A549 (cell line): ENCODE measurements at places on chromosomes 2 and 18.
A peak's percentile ranks its signal among the peaks of the same experiment; 100 is the strongest.

GRCh38 chr18:79400591-79401381 is 5.1 kb downstream of the NFATC1 start:
- no peak for DNase-seq

- no peak for DNase-seq
Observed at GRCh38 chr2:7379799-7380198, 462.6 kb downstream of the RNF144A start.

DNA sequence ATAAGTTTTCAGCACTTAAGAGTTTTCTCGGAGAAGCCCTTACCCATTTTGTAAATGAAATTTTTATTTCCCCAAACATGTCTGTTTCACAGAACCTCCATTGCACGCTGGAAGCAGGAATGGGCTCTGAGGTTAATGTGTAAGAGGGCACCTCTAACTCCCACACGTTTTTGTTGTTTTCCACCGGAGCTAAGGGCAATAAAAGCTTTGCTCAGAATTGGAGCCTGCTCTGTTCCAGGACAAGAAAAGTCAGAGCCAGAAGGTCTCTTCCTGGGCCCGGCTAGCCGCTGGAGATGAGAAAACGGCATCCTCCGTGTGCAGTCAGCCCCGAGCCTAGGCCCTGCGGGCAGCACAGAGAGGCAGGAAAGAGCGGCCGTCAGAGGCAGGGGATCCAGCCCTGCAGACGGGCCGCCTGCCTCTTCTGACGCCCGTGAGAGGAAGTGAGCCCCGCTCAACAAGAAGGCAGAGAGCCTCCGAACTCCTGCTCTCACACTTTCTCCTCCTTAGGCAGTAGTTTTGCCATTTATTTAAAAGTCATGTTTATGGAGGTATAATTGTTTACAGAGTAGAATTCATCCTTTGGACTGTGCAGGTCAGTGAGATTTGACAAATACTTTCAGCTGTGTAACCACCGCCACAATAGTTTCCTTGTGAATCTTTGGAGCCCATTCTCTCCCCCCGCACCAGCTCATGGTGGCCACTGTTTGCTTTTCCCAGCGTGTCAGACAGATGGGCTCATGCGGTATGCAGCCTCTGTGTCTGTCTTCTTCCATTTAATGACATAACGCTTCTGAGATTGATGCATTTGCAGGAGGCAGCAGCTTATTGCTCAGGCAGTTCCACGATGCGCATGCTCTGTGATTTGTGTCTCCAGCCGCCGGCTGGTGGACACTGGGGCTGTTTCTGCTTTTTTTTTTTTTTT is 117.3 kb downstream of the GALR1 start:
- peak; percentile 56 for DNase-seq

DNA sequence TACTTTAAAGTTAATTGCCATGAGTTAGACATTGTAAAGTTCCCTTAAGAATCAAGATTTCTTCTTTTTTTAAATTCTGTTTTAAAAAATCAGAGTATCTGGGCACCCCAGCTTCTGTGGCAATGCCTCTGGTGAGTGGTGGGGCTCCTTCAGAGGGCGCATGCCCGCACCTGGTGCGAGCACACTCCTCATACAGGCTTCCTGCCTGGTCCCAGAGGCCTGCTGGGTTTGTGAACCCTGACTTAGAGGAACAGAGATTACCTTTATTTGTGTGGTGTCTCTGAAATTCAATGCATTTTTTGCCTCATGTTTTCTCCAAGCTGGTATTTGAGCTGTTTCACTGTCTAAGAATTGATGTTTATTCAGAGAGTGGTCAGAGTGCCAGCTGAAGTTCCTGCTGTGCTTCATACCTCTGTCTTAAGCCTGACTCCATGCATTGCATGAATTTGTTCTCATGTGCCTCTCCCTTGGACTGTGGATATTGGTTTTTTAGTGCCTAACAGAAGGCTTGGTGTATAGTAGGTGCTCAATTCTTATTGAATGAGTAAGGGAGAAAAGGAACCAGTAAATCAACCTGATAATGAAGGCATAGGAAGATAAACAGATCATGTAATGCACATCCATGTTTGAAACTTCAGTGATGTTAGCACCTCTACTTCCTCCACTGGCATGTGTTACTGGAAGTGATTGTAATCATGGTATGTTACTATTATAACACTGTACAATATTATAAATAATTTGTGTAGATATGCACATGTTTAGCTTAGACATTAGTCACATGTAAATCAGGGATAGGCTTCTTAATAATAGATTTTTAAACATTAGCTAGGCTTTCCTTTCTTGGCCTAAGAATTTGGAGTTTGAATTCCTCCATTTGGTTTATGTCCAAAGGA is 29.0 kb downstream of the PHLPP1 start:
- no peak for DNase-seq

DNA sequence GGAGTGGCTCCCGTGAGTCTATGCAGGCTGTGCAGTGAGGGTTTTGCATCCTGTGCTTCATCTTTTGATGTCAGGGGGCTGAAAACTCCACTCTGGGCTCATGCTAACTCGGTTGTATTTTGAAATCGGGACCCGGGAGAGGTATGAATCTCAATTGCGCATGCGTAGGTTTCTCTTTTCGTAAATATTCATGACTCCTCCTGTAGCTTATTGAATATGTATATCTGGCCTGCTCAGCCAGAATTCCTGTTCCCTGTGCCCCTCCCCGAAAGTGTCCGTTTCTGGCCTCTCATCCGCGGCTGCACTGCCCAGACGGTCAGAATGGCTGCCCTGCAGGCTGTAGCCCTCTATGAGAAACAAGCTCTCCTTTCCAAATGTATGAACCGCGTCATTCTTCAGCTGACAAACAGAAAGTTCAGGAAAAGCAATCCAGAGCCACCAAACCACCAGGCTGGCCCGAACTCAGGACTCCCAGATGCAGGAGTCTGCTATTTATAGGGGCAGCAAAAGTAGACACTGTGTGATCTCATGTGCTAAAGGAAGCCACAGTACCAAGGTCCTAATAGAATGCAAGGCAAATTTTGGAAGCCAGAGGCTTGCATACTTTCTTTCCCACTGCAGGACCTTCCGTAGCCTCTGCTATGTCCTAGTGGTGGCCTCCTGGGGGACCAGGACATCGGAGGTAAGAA is 41.7 kb downstream of the AKAIN1 start:
- DNase-seq = no peak
